ENCODE measurements at places on chromosomes 1 and 21. TPM values are rescaled to one million over a fixed set of nuclear protein-coding genes. Genes with fewer than 3 reads are reported as not detected.

The FMO2 gene
- 18.9 TPM for total RNA-seq

The FLG2 gene
- not detected for total RNA-seq

The C1orf56 gene
- total RNA-seq = 5.7 TPM

The KPRP gene
- total RNA-seq = not detected

The ELOVL1 gene
- total RNA-seq = 21.8 TPM
